ENCODE measurements at places on chromosomes 2 and 18. TPM values are rescaled to one million over a fixed set of nuclear protein-coding genes. Genes with fewer than 3 reads are reported as not detected.

- no peaks in the 10 kb centered on the region for H3K4me1 ChIP-seq
- no peaks in the 10 kb centered on the region for H3K27me3 ChIP-seq
- H3K36me3 ChIP-seq = no peaks in the 10 kb centered on the region
- DNase-seq = no peak
- H3K27ac ChIP-seq = no peak overlapping the region
Measured at GRCh38 chr2:172600557-172601008, 44.7 kb downstream of the PDK1 start.

Gene STK16
- total RNA-seq = 15.3 TPM

Gene SPTBN1
- total RNA-seq = 393 TPM

- DNase-seq = no peak
- no peaks in the 10 kb centered on the region for H3K4me1 ChIP-seq
- H3K36me3 ChIP-seq = no peaks in the 10 kb centered on the region
- H3K27me3 ChIP-seq = no peaks in the 10 kb centered on the region
- no peak overlapping the region for H3K4me3 ChIP-seq
- no peak overlapping the region for H3K27ac ChIP-seq
Measured at GRCh38 chr2:121151311-121152109, 133.5 kb downstream of the TFCP2L1 start.

GRCh38 chr2:66428986-66429612 lies 5.8 kb upstream of the MEIS1 start:
- H3K4me1 ChIP-seq = no peaks in the 10 kb centered on the region
- peak; percentile 50 for DNase-seq
- no peaks in the 10 kb centered on the region for H3K27me3 ChIP-seq
- H3K4me3 ChIP-seq = no peak overlapping the region
- peak overlapping the region; percentile 100 for H3K27ac ChIP-seq

Data from uterus (tissue), 4 donors.